Inflammatory macrophage (primary cell): ENCODE measurements at places on chromosomes 5 and 9.

DNA sequence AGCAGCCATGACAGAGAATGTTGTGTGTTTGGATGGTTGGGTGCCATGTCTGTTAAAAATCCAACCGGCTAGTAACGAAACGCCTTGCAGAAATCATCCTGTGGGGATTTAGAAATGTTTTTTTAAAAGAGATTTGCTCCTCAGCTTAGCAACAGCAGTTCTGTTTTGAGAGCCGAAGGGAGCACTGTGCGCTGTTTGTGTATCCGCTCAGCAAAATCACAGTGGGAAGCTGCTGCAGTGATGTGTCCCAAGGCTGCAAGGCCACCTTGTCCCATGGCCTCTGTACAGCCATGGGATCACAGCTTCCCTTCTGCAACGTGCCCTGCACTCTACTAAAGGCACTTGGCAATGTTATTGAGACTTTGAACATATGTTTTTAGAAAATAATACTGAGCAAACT lies 40.9 kb downstream of the TRIO start:
- DNase-seq = no peak

DNA sequence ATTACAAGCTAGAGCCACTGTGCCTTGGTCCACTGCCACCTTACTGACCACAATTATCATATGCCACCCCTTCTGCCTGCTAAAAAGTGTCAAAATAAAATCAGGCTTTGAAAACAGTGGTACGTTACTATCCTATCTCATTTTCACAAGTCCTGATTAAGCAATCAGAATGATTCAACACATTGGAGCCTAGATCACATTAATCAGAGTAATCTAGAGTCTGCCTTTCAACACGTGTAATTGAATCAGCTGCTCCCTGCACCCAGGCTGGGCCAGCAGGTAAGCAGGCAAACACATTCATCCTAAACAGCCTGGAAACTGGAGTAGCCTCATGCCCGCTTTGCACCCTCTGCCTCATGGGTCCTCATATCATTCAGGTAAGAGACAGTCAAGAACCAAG lies 186.2 kb downstream of the DCP2 start:
- no peak for DNase-seq

GRCh38 chr5:103407402-103407801 lies 148.8 kb downstream of the MACIR start:
- DNase-seq = no peak

DNA sequence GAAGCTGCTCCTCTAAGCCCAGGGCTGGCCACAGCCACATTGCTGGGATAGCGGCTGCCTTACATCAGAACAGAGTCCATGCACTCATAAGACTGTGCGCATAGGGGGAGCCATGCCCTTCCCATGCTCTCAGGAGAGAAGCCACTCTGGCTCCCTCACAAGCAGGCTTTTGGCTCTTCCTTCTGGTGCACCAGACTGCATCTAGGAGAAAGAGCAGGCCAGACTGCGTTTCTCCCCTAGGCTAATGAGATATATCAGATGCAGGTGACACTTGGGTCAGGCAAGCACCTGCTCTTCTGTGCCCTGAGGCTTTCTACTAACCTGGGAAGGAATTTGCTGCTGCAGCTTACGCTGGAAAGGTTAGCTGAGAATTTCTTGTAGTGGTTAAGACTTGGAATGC lies 43.2 kb upstream of the BRINP1 start:
- DNase-seq = no peak

DNA sequence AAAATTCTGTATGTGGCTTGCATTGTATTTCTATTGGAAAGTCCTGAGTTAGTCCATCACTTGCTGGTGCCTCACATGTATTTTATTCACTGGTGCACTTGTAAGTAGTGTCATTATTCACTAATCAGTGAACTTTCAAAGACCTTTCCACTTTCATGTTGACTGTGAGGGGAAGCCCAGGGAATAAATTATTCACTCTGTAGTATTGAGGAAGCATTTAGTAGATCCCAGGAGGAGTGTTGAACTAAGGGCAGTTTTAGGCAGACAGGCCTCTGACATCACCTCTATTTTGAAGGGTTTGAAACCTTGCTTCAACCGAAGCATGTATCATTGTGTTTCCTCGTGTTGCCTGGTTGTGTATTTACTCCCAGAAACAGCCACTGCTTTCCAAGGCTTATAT lies 705.4 kb upstream of the RIOK2 start:
- no peak for DNase-seq

DNA sequence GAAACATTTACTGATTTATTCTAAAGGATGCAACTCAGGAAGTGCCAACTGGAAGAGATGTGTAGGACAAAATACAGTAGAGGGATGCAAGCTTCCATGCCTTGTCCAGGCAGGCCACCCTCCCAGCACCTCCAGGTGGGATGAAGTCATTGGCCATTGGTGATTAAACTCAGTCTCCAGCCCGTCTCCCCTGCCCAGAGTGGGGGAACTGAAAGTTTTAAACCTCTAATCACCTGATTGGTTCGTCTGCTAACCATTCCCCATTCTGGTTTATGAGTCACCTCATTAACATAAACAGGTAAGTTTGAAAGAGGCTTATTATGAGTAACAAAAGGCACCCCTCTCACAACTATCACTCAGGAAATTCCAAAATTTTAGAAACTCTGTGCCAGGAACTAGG lies 8.1 kb downstream of the TNFAIP8 start:
- DNase-seq = no peak

DNA sequence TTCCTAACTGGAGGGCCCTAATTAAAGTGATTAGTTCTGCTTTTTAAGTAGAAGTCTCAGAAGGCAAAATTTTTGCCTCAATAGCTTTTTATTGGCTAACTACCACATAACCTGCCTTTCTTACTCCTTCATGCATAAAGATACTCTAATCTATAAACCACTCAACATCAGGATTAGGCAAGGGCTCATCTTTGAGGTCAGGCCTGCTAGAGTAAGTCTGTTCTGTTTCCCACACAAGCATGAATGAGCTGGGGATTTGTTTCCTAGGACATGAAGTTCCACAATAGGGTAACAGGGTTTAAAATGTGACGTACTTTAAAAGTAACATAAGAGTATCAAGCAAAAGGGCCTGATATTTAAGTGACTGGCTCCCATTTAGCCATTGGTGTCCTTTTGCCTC lies 522.7 kb upstream of the TYRP1 start:
- no peak for DNase-seq

- no peak for DNase-seq
These were observed 74.2 kb downstream of the CDC42SE2 start for GRCh38 chr5:131338051-131338453.

DNA sequence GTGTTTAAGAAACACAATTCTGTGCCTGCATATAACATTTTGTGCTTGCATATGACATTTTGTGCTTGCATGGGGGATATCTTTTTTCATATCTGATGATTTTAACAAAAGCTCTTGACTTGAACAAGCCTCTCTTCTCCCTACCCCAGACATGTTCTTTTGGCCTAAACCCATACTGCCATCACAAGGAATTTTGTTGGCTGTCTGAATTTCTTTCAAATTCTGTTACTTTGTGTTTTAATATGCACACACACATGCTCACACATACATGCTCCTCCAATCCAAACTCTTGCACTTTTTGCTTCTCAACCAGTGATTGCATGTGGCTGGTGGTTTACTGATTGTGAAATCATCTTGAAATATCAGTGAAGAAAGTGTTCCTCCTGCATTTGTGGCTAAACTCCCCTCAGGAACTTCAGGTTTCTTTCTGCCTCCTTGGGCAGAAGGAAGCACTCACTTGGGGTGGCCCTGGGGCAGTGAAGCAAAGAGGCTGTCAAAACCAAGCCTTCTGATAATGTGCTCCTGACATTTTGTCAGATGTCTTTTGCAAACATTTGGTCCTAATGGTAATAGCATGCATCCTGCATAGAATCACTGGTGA lies 377.2 kb upstream of the KLF4 start:
- peak; percentile 84 for DNase-seq

- DNase-seq = no peak
These were observed 94.9 kb upstream of the NR4A3 start for GRCh38 chr9:99726758-99727157.

- DNase-seq = no peak
These were observed 2.9 kb upstream of the ERAP2 start for GRCh38 chr5:96873449-96873848.

- no peak for DNase-seq
These were observed 136.4 kb downstream of the SEMA5A start for GRCh38 chr5:9409413-9409960.

DNA sequence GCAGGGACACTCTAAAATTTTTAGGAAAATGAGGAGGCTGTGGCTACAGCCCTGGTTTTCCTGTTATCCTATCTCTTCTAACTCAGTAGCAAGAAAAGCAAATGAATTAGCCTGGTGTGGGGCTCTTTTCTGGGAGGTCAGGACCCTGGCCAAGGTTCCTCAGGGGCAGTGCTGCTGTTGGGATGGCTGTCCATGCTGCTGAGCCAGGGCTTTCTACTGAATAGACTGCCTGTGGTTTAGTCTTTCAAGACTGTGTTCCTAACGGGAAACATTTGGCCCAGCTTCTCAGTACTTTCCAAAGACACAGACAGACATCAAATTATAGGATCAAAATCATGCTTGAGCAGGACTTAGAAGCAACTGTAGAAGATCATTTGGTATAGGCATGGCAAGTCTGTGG lies 18.1 kb downstream of the TNC start:
- no peak for DNase-seq
